CD4-positive, alpha-beta T cell treated with Interleukin-21 for 1 hour (primary cell): ENCODE measurements at places on chromosomes 2 and 18.
A peak's percentile ranks its signal among the peaks of the same experiment; 100 is the strongest.

DNA sequence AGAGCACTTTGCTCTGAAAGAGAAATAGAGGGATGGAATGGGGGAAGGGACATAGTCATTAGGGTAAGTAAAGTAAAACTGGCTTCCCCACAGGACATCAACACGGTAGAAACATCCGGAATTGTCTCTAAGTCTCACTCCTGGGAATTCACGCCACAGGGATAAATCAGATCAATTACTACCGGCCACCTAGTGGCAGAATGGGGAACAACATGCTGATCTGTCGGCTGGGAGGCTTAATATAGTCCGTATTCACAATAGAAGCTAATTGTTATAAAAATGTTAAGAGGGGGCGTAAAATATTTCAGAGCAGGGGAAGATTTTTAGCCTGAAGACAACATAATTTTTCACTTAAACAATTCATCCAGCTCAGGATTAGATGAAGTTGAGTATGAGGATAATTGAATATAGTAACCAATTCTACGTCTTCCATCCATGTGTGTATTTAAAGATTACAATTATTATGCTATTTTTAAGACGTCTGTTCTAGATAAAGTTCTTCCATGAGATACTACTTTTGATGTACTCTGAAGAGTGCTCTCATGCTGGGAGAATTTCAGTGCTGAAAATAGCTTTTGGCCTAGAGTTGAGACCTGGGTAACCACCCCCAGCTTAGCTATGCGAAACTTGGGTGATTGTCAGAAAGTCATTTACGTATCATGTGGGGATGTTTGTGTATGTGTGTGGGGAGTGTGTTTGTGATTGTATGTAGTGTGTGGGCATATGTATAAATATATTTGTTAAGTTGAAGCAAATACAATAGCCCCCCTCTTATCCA lies 65.7 kb downstream of the LRRTM1 start:
- no peak for DNase-seq

- no peak for DNase-seq
Measured at GRCh38 chr2:7449298-7449697, 532.1 kb downstream of the RNF144A start.

DNA sequence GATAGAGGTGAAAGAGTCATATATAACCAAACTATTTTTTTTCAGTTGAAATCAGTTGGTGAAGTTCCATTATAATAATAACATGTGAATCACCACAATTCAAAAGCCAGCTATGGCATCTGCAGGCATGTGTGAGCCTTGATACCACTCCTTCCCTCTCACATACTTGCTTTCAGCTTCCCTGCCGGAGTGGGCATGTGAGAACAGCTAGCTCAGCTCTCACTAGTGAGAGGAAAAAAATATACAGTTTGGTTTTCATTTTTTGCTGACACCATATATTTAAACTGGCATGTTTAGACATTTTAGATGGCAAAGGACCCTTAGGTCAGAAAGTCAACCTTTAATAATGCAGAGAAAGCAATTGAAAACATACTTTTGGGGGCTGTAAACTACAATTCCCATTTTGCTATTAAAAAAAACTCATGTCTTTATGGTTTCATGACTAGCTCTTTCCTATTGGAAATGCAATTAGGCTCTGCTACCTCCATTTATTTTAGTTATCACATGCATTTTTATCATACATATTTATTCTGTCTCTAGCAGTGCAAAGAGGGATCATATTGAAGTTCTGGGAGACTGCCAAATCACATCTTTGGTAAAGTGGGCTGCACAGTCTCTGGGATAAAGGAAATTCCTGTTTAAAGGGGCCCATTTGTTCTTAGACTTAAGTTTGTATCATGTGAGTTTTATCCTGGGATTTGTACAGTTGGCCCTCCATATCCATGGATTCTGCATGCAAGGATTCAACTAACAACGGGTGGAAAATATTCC lies 33.2 kb upstream of the SLC40A1 start:
- DNase-seq, result no peak

DNA sequence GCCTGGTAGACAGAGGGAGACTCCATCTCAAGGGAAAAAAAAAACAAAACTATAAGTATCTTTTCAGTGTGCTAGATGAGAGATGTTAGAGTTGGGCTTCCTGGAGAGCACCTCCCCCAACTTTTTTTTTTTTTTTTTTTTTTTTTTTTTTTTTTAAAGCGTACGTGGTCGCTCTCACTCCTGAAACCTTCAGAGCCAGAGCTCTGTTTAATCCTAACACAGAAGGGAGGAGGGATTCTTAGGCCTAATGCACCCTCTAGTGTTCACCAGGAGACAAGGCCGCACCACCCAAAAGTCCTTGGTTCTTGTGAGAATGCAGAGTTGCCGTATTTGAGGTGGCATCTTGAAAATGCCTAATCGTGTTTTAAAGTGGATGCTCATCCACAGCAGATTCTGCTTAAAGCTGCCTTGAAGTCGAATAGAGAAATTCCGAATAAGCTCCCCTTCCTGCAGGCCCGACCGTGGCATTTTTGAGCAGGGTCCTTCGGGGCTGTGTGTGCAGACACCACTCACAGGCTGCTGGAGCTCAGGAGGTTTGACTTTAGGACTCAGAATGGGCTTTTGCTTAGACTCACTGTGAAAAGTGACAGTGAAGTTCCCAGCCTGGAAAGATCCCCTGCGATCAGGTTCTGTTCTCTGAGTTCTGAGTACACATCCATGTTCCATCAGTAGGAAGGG lies 252.6 kb downstream of the AGAP1 start:
- peak; percentile 60 for DNase-seq

DNA sequence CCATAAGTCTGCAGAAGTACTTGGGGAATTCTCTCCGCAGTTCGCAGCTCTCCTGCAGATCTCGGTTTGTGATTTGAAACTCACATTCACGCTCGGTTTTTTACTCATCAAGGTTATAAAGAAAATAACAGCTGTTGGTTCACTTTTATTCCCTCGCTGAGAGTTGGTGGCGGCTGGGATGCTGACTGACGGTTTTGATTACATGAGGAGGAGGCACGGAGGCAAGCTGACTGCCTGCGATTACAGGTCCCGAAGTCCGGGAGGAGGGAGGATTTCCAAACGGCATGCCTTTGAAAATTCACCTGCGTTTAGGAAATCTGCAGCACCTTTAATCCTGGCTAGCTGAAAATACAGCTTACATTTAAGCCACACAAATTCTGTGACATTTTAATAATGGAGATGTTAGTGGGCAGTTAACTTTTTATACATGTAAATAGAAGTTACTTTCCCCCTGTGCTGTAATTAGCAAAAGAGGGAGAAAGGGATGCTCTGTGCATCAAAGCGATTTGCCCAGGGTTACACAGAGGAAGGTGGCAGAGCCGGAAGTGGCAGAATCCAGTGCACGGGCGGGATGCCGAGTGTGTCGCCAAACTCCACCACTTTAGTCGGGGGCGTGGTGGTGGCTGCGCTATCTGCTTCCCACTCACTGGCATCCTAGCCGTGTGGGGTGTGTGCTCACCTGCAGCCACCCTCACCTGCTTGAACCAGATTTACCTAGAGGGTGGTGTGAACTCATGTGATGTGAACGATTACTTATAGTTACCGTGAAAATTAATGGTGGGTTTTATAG lies 14.7 kb downstream of the AGAP1 start:
- no peak for DNase-seq

- DNase-seq, result no peak
Measured at GRCh38 chr2:6637330-6637729, 228.4 kb downstream of the CMPK2 start.

DNA sequence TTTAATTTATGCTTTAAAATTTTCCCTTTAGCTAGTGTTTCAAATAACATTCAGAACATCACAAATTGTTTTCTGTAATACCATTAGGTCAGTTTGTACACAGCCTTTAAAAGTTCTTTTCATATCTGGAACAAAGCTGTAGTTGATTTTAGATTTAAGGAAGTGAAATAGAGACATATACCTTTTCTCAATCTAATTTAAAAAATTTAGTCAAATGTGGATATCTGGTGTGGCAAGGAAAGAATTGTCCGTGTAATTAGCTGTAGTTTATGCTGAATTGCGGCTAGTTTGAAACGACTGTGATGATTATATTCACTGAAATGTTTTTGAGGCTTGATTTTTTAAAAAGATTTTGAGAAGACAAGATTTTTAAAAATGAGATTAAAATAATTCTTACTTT lies 59.9 kb downstream of the EML6 start:
- no peak for DNase-seq

DNA sequence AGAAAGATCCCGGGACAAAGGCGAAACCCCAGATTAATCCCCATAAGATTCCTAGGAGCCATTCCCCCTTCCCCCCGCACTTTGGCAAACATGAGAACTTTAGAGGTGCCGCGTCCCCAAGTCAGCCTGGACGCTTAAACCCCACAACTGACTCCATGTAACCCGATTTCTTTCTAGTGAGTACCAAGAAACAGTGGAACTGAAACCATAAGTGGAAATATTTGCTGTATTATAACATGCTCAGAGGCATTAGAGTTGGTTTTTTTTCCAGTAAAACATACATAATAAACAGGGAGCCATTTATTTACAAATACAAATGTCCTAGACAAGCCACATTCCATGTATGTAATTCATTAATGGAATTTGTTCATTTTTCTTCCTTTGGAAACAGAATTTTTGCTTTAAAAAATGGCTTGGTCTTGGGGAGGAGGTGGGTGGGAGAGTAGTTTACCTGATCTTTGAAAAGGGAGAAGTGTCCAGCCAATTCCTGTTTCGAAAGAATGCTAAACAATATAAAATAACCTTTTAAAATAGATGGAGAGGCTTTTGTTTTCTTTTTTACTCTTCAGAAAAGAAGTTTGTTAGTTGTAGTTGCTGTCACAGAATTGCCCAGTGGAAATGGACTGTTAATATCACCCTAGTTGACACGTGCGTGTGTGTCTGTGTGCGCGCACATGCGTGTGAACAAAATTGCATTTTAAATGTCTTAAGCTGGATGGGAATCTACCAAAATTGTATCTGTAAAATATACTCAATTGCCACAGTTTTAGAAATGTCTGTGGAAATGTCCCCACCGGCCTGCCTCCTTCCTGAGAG lies 10.6 kb downstream of the POU3F3 start:
- DNase-seq, result no peak

GRCh38 chr2:126913329-126913728 lies 14.6 kb downstream of the TEX51 start:
- no peak for DNase-seq

GRCh38 chr2:143435131-143435530 lies 305.9 kb downstream of the ARHGAP15 start:
- DNase-seq, result no peak

GRCh38 chr2:172398440-172398839 lies 28.9 kb upstream of the ITGA6 start:
- DNase-seq, result no peak

GRCh38 chr2:107588181-107588580 lies 238.5 kb upstream of the RGPD4 start:
- DNase-seq, result no peak

DNA sequence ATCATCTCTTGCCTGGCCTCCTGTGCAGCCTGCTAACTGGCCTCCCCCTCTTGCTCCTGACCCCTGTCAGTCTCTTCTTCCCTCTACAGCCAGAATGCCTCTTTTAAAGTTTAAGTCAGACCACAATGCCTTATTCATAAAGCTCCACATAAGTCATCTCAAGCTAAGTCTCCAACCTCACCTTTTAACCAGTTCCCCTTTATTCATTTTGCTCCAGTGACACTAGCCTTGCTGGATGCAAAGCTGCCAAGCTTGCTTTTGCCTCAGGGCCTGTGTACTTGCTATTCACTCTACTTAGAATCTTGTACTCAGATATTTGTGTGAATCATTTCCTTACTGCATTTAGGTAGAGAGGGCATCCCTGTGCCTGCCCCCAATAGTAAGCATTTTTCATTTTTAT lies 180.9 kb downstream of the PDE1A start:
- DNase-seq, result no peak

GRCh38 chr2:238240757-238241711 lies 1.2 kb upstream of the HES6 start:
- DNase-seq, result peak; percentile 26

DNA sequence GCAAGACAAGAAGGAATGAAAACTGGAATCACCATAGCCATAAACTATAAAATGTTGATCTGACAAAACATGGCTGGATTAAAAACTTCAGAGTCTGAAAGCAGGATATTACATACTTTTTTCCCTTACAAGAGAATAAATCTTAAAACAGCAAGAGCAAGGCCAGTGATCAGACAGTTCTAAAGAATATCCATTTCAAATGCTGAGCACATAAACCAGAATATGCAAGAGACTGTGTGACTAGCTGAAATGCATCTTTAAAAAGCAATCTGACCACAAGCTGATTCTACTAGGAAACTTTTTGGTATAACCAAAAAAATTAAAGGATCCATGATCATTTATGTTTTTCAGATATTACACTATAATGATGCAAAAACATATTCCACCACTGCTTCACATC lies 120.7 kb upstream of the RNU4ATAC start:
- no peak for DNase-seq

DNA sequence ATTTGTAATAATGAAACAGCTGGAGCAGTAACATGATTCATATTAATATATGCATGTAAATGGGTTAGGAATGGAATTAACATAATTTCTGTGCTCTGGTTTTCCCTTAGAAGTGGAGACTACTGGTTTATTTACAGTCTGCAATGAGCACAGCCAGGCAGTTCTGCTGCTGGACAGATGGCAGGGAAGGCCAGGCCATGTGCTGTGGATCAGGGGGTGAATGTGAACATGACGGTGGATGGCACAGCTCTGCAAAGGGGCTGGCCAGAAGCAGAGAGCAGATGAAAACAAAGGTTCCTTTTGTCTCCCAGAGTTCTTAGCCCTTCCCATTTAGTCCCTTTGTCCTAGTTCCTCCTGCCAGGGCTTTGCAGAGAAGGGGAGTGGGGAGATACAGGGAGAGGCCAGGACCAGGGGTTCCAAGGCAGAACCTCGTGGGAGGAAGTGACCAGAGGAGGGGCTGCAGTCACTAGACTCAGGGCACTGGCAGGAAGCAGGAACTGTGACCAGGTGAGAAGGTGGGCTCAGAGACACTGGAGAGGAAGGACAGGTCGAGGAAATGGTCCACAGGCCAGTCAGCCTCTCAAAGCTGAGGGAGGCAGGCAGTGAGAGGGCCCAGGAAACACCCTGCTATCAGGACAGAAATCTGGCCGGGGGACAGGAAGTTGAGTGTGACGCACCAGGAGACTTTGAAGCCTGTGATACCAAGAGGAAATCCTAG lies 112.9 kb upstream of the ATP8B1 start:
- DNase-seq, result no peak

DNA sequence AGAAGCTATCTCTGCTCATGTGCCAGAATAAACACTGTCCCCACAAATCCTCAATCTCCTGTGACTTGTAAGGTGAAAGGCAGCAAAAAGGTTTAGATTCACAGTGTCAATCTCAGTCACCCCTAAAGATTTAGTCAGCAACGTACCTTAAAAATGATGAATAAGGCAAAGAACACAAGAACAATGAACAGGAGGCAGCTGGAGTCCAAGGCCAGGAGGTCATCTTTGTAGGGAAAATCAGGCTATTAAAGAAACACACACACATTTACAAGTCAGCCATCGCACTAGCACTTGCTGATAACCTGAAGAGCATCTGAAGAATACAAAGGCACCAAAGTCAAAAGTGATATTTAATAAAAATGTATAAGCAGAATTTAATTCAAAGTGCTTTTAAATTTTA lies 16.6 kb downstream of the LAPTM4A start:
- DNase-seq, result no peak

DNA sequence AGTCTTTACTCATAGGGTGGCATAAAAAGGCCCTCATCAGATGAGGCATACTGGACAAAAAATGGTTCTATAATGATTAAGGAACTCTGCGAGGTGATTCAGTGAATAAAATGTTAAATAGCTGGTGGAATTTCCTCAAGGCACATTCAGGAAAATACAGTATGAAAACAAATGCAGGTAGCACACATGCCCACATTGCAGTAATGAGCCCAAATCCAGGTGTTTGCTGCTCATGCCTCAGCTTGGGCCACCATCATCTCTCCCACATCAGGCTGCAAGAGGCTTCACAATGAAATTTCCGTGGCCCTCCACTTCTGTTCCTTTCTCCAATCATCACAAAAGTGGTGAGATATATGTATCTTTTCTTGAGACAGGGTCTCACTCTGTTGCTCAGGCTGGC lies 298.3 kb downstream of the NBAS start:
- DNase-seq, result no peak
